ENCODE measurements at places on chromosomes 1 and 21. TPM values are rescaled to one million over a fixed set of nuclear protein-coding genes. Genes with fewer than 3 reads are reported as not detected.

Gene CYP4A22
- total RNA-seq, result not detected

Gene MYCL
- total RNA-seq, result 0.59 TPM

DNA sequence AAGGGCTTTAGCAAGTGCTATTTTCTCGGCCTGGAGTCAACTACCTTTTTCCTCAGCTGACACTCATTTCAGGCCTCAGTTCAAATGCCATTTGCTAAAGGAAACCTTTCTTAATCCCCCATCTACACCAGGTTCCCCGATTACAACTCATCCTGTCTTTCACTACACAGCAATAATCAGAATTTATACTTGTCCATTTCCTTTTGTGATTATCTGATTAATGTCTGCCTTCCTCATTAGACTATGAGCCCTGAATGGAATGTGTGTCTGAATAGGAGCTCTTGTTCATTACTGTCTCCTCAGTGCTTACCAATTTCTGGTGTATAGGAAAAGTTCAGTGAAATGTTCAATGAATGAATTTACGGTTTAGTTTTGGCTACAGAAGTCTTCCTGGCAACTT, 36.9 kb downstream of the ATP1B1 start:
- H3K27ac ChIP-seq, result peak overlapping the region; percentile 74
- no peaks in the 10 kb centered on the region for H3K27me3 ChIP-seq
- peaks cover 72% of the 10 kb centered on the region for H3K4me1 ChIP-seq
- DNase-seq, result no peak
- H3K4me3 ChIP-seq, result no peak overlapping the region
- H3K36me3 ChIP-seq, result peaks cover 14% of the 10 kb centered on the region

DNA sequence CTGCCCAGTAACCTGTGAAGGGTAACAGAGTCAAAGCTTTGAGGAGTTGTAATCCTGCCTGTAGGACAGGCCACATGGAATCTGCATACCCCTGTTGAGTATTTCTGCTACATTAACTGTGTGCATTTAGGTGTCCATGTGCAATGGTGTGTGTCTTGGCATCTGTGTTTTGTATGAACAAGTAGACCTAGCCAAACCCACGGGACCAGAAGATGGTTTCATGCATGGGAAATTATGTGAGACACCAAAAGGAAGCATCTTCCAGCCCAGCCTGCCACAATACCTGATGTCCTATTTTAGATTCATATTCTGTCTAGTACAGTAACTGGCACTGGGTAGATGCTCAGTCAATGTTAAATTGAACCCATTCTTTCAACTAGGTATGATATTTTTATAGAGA, 70.8 kb upstream of the KCND3 start:
- H3K4me3 ChIP-seq, result no peak overlapping the region
- DNase-seq, result no peak
- no peak overlapping the region for H3K27ac ChIP-seq

DNA sequence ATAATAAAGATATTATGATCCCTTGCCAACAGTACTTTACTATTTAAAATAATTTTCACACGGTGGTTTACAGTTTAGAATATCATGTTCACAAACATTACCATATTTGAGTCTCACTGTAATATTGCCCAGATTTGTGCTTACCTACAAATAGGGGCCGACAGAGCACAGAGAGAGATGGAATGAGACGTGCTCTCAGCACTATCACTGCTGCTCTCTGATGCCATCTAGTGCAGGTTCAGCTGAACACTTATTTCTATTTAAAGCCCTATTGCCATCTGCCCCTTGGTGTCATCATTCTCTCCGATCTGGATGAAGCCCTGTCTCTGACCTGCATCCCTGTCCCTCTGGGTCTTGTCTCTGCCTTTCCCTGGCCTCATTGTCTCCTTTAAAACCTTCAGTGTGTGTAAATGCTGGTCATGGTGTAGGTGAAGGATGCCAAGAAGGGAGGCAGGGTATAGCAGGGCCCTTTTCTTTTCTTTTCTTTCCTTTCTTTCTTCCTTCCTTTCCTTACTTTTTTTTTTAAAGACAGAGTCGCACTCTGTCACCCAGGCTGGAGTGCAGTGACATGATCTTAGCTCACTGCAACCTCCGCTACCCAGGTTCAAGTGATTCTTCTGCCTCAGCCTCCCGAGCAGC, 6.9 kb upstream of the GPATCH4 start:
- no peak overlapping the region for H3K27ac ChIP-seq
- DNase-seq, result peak; percentile 64
- peaks cover 23% of the 10 kb centered on the region for H3K4me1 ChIP-seq
- H3K4me3 ChIP-seq, result no peak overlapping the region
- H3K36me3 ChIP-seq, result no peaks in the 10 kb centered on the region

GRCh38 chr1:18651713-18652112, 21.1 kb downstream of the PAX7 start:
- no peak overlapping the region for H3K4me3 ChIP-seq
- DNase-seq, result no peak
- no peaks in the 10 kb centered on the region for H3K36me3 ChIP-seq
- H3K27me3 ChIP-seq, result peaks cover 83% of the 10 kb centered on the region
- no peak overlapping the region for H3K27ac ChIP-seq
- no peaks in the 10 kb centered on the region for H3K4me1 ChIP-seq

DNA sequence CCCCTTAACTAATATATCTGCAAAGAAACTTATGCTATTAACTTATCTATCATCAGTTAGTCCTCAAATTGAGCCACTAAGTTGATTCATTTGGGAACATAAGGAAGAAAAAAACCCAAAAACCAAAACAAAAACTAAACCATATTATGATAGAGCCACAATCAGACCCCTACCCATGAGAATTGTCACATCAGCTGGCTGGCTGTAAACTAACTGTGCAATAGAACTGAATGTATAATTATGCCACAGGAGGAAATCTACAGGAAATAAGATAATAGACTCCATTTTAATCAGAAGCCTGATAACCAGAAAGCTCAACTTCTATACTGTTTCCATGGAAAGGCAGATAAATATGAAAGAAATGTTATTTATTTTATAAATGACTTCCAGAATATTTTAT, 110.0 kb downstream of the RGL1 start:
- no peak for DNase-seq
- no peaks in the 10 kb centered on the region for H3K27me3 ChIP-seq
- no peaks in the 10 kb centered on the region for H3K36me3 ChIP-seq
- H3K4me1 ChIP-seq, result peaks cover 24% of the 10 kb centered on the region

DNA sequence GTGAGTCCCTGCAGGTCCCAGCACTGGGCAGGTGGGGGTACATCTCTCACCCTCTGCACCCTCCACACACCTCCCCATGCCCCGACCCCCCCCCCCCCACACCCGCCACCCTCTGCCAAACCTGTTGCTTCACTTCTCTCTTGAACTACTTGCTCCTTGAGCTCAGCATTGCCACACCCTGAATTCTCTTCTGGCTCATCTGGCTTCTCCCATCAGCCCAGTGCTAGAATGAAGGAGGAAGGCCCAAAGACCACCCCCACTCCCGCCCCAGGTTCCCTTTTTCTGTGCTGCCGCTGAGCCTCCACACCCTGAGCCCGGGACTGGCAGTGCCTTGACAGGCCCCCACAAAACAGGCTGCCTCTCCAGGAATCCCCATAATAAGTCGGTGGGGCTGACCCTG, 6.4 kb upstream of the TNNI1 start:
- peaks cover 29% of the 10 kb centered on the region for H3K27me3 ChIP-seq
- H3K27ac ChIP-seq, result no peak overlapping the region
- no peaks in the 10 kb centered on the region for H3K4me1 ChIP-seq
- H3K4me3 ChIP-seq, result no peak overlapping the region

DNA sequence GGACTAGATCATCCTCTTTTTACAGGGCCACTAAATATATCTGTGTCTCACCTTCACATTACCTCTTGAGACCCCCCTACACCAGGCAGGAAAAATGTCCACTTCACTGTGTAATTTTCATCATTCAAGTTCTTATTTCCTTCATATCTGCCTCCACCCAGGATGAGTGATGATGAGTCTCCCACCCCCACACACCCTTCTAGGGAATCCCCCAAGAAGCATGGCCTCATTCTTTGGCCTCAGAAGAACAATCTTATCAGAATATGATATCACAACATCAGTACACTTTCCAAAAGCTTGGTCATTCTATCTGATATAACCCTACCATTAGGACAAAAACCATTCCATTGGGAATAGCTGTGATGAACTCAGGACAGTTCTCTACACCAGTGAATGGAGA, 170.3 kb upstream of the DUSP10 start:
- no peaks in the 10 kb centered on the region for H3K36me3 ChIP-seq
- peaks cover 18% of the 10 kb centered on the region for H3K4me1 ChIP-seq
- no peak for DNase-seq
- no peak overlapping the region for H3K27ac ChIP-seq
- H3K27me3 ChIP-seq, result no peaks in the 10 kb centered on the region

DNA sequence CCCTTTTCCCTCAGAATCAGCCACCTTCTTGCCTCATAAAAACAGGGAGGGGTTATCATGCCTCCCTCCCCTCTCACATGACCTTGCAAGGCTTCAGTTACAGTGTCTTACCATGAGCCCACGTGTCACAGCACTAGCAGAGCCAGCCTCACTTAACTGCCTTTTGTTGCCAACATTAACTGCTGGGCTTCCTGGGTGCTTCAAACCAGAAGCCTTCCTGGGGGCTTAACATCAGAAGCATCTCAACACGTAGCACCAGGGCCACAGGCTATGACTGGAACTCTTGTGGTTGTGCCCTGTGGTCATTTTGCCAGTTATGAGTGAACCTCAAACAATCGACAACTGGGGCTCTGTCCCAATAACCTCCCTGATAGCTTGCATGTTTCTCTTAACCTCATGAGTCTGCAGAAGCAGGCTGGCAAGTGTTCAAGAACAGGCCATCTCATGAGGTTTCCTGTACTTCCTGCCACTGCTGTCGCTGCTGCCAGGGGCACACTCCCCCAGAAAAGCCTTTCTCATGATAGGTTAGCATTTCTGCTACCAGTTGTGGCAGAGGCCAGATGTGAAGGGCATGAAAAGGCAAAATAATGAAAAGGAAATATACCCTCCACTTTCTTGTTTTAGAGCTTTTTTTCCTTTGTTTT, 132.2 kb downstream of the GLUL start:
- no peaks in the 10 kb centered on the region for H3K4me1 ChIP-seq
- no peaks in the 10 kb centered on the region for H3K36me3 ChIP-seq

All from Calu3 (cell line).